ENCODE measurements at places on chromosomes 5 and 9.

GRCh38 chr9:77463151-77463550, 185.0 kb downstream of the GNA14 start:
- DNase-seq, result no peak

DNA sequence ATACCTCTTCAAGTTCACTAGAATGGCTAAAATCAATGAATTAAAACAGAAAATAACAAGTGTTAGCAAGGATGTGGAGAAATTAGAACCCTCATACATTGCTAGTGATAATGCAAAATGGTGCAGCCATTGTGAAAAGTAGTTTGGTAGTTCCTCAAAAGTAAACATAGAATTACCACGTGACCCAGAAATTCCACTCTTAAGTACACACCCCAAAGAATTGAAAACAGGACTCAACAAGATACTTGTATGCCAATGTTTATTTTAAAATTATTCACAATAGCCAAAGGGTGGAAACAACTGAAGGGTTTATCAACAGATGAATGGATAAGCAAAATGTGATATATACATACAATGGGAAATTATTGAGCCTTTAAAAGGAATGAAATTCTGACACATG, 70.3 kb downstream of the BARX1 start:
- no peak for DNase-seq

GRCh38 chr9:101977614-101978210, 239.3 kb upstream of the GRIN3A start:
- peak; percentile 25 for DNase-seq

- DNase-seq, result no peak
Measured at GRCh38 chr9:21443849-21444625, 3.8 kb downstream of the IFNA1 start.

- DNase-seq, result no peak
Measured at GRCh38 chr9:108568093-108568492, 287.7 kb downstream of the ACTL7B start.

DNA sequence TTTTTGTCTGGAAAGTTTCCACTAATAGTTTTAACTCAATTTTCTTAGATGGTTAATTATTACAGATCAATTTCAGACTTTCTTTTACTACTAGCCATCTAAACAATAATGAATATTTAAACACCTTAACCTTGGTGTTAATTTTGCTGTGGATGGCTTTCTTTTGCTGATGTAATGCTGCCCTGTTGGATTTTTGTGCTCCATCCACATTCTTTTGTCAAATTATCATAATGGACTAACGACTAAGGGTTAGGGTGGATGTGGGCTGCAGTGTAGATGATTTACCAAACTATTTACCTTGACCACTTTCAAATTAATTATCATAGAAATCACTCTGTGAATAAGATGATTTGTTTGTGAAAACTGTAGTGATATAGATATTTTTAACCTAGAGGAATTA, 15.6 kb upstream of the TMEM38B start:
- no peak for DNase-seq

DNA sequence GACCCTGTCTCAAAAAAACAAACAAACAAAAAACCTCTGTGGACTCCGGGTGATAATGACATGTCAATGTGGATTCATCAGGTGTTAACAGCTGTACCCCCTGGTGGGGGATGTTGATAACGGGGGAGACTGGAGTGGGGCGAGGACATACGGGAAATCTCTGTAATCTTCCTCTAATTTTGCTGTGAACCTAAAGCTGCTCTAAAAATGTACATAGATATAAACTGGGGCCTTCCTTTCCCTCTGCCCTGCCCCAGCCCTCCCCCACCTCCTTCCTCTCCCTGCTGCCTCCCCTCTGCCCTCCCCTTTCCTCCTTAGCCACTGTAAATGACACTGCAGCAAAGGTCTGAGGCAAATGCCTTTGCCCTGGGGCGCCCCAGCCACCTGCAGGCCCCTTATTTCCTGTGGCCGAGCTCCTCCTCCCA, 1.4 kb upstream of the CEL start:
- no peak for DNase-seq

DNA sequence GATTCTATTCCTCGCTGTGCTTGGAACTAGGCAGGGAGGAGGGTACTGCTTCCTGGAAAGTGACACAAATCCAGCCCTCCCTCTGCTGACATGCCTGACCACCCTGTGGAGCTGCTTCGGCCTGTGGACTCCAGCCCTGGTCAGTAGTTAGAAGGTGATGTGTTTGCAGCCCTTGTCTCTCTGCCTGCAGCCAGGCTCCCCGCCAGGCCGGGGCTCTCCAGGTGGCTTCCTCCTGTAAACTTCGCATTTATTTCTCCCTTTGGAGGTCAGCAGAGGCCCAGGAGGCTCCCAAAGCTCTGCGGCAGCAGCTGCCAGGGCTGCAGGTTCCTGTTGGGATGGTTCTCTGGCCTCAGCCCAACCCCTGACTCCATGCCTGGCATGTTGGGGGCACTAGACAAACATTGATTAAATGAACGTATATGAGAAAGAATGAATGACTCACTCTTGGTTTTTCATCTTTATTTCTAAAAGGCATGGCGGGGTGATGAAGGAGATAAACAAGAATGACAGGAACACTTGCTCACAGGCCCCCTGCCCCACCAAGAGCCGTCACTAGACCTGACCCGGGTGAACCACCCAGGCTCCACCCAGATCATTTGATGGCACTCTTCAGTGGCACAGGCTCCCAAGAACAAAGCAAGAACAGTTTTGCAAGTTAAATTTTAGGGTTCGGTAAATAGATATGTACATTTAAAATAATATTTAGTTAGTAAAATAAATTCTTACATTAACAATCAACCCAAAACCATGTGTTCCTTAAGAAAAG, 8.4 kb upstream of the IRX2 start:
- DNase-seq, result no peak

DNA sequence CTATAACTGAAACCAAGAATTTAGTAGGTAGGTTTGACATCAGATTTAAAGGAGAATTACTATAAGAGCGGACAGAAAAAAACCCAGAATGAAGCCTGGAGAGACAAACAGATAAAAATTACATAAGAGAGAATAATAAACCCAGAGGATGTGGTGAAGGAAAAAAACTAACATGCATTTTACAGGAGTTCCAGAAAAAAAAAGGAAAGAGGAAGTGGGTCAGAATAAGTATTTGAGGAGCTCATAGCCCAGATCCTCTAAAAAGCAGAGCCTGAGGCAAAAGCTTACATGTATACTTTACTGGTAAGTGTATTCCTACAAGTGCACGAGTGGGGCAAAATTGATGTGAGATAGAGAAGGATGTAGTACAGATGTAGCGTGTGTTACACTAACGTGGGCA, 43.1 kb upstream of the NAA35 start:
- DNase-seq, result no peak

DNA sequence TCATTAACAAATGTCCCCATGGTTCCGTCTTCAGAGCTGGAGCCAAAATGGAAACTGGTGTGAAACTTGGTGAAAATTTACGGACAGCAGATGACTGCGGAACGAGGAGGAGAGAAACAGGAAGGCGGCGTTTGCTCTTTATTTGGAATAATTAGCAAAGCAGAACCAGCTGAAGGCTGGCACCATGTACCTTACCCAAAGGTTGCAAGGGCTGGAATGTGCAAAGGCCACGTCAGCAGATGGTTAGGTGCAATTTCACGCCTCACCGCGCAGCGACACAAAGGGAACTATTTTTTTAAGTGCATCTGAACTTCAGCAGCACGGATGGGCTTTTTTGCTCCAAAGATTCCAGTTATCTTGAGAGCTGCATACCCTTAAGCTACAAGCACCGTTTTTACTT, 127.4 kb downstream of the COL23A1 start:
- DNase-seq, result peak; percentile 33

DNA sequence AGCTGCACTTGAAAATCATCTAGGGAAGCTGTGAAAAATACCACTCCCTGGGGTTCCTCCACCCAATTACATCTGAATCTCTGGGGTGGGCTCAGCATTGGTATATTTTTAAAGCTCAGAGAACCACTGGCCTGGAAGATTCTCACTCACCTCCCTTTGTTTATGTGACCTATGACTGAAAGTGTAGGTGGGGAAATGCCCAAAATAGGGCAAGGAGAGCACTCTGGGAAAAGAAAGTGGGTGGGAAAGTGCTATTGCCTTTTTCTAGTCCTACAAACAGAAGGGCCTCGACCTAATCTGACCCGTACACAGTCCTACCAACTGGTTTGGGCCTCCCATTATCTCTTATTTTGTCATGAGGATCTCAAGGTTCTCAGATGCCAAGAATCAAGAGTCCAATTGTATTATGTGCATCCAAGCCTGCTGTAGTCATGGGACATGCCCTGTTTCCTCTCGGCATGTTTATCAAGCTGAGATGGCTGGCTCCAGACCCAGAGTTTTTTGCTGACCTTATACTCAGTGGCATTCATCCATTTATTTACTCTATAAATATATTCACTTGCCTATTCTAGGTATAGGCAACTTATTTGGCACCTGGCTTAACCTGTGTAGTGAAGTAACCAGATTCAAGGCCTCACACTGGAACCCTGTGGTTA, 483.7 kb downstream of the ENC1 start:
- no peak for DNase-seq

GRCh38 chr9:16619914-16620520, 250.5 kb downstream of the BNC2 start:
- DNase-seq, result no peak

DNA sequence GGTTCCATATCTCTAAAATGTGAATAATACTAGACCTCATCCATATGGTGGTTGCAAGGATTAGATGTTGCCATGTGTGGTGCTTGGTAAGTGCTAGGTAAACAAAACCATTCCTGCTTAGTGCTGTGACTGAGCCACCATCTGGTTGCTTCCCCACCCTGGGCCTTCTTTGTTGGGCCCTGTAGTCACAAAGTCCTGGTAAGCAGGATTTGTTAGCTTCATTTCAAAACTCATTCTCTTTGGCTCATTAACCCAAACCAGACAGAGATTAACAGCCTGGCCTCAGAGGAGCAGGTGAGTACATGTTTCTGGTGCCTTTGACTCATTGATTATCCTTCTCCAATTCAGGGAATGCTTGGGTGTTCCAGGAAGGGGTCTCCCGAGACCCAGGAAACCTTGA, 240.2 kb downstream of the ARHGAP26 start:
- DNase-seq, result no peak

- DNase-seq, result no peak
Measured at GRCh38 chr5:75571547-75571946, 39.7 kb upstream of the ANKDD1B start.

DNA sequence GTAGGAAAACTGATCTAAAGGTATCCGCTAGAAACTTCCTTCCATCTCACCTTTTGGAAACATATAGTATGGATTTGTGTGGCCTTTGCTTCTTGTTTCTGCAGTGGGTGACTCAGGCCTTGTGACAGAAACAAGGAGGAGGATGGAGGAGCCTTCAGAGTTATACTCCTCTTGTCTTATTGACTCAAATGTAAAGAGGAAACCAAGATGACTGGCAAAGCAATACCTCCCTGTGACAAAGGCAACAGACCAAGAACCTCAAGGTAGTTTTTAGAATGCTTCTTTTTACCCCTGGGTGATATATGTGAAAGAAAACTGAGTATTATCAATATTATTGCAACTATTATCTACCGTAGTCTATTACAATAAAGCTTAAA, 123.3 kb upstream of the SLIT3 start:
- DNase-seq, result no peak

DNA sequence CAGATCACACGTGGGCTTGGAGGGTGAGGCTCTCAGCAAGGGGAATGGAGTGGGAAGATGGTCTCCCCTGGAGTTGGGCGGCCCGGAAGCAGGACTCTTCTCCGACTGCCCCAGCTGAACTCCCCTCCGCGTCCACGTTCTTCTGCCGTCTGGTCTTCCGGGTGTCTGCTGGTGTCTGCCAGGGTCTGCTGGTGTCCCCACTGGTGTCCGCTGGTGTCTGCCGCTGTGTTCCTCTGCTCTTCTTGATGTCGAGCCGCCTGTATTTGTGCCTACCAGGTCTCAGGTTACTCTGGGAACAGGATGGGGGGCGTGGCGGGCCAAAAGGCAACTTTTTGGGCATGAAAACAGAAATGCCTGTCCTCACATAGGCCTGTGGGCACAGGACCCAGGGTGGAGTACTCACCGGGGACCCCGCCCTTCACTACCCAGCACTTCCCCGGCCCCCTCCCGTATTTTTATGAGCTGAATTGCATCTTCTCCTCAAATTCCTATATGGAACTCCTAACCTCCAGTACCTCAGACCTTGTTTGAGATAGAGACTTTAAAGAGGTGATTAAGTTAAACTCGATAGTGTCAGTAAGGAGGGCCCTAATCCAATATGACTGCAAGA, 675.4 kb downstream of the SEMA5A start:
- no peak for DNase-seq

DNA sequence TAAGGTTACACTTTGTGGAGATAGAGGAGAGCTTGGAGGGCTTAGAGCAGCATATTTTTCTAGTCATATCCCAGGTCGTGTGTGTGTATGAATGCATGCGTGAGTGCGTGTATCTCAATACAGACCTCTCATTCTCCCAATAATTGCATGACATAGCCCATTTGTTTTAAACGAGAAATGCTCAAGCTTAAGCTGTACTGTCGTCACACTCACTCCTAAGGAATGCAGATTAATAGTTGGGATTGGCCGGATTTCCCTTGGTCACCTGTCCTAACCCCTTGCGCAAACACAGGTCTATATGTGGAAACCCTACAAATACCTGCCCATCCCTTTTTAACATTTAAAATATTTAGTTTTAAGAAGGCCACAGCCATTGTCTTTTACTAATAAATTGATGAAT, 165.8 kb downstream of the SEMA5A start:
- no peak for DNase-seq

DNA sequence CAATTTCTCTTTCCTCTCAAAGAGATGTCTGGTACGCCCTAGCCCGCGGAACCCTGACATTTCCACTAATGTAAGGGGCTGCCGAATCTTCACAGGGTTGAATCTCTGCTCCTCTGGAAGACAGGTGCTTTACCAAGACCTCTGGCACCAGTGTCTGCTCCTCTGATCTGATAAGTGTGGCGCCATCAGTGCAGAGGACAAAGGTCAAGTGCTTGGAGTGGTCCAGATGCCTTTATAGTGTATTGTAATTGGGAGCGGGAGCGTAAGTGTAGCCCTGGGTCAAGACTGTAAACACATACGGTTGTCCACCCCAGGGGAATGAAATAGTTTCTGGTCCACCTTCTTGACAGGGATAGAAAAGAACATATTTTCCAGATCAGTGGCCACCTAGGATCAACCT, 17.7 kb downstream of the ADAMTSL2 start:
- DNase-seq, result no peak

GRCh38 chr9:84294241-84294950, 46.2 kb downstream of the SLC28A3 start:
- no peak for DNase-seq

All from fibroblast of skin of back (primary cell).